ENCODE measurements at places on chromosomes 11 and 22.

- no peak for DNase-seq
These were observed 34.0 kb downstream of the PARVG start for GRCh38 chr22:44214764-44215163.

- DNase-seq = no peak
These were observed 6.4 kb upstream of the CCKBR start for GRCh38 chr11:6253197-6253596.

GRCh38 chr22:39503630-39504029, 1.5 kb downstream of the MIEF1 start:
- DNase-seq = no peak

DNA sequence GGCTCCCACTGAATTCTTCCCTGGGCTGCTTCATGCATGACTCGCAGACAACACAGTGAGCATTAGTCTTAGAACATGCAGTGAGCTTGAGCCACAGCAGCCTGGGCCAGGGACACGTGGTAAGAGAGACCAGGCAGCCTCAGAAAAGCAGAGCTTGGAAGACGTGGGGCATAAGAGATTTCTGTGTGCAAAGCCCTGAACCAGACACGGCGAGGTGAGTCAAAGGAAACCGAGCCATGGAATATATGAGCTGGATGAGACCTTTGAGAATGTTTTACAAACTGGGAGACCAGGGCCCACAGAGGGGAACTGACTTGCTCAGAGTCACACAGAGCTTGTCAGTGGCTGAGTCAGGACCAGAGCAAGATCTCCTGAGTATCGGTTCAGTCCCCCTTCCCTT, 8.5 kb upstream of the FXYD6 start:
- peak; percentile 71 for DNase-seq

- DNase-seq = no peak
These were observed 17.4 kb downstream of the HPS4 start for GRCh38 chr22:26466196-26466595.

DNA sequence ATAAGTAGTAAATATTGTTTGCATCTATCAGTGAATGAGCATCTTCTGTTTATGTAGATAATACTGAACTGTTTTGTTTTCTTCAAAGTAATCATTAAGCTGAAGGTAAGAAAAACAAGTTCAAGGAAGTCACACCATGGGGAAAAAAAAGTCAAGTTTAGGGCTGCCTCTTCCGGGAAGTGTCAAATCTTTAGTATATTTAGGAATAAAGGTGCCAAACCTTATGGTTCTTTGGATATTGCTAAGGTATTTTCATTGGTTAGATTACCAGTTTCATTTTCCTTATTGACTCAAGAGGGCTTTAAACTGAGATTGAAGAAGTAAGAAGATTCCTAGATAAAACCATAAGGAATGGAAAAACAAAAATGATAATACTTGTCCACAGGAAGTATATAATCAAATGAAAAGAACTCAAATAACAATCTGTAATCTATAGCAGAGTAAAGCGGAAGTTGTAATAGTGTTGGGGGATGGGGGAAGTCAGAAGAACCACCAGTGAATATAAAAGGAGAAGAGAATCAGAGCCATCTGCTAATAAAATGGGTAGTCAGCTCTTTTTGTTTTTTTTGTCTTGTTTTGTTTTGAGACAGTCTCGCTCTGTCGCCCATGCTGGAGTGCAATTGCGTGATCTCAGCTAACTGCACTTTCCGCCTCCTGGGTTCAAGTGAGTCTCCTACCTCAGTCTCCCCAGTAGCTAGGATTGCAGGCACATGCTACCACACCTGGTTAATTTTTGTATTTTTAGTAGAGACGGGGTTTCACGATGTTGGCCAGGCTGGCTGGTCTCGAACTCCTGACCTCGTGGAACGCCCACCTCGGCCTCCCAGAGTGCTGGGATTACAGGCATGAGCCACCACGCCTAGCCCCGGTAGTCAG, 2.3 kb downstream of the ATM start:
- peak; percentile 6 for DNase-seq

DNA sequence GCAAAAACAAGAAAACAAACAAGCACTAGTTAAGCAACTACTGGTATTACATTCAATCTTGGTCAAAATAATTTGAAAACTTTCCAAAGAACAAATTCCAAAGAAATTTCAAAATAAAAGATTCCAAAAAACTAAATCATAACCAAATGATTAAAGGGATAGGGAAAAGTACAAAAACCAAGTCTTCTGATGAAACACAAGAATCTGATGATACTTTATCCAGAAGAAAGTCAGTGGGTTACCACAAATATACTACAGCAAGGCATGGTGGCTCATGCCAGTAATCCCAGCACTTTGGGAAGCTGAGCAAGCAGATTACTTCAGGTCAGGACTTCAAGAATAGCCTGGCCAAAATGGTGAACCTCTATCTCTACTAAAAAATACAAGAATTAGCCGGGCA, 59.1 kb downstream of the NUP98 start:
- no peak for DNase-seq

- DNase-seq = peak; percentile 80
These were observed 38.3 kb upstream of the CREB3L1 start for GRCh38 chr11:46238967-46239800.

DNA sequence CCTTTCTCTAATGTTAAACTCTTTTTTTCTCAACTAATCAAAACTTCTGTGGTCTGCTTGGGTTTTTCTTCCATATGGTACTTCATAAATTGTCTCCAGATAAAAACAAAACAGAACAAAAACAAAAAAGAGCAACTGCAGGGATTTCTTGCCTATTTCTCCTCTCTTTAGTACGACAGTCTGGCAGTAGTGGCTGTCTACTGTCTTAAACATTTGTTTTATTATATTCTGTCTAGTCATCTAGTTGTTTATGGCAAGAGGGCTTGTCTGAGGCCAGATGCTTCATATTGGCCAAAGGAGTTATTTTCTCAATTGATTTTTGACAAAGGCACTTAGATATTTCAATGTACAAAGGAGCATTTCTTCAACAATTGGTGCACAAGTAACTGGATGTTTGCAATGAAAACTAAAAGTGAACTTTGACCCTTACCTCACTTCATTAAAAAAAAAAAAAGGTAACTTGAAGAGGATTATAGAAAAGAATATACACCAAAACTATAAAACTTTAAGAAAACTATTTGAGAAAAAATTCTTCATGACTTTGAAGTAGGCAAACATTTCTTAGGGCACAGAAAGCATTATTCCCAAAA, 404.2 kb downstream of the LUZP2 start:
- DNase-seq = no peak

- DNase-seq = no peak
These were observed 3.8 kb upstream of the OR5D14 start for GRCh38 chr11:55791606-55792005.

GRCh38 chr11:129267716-129268115, 75.6 kb upstream of the ARHGAP32 start:
- no peak for DNase-seq

GRCh38 chr11:12909879-12910278, 99.2 kb upstream of the RASSF10 start:
- no peak for DNase-seq

- DNase-seq = no peak
These were observed 966.3 kb downstream of the JRKL start for GRCh38 chr11:97356144-97356543.

DNA sequence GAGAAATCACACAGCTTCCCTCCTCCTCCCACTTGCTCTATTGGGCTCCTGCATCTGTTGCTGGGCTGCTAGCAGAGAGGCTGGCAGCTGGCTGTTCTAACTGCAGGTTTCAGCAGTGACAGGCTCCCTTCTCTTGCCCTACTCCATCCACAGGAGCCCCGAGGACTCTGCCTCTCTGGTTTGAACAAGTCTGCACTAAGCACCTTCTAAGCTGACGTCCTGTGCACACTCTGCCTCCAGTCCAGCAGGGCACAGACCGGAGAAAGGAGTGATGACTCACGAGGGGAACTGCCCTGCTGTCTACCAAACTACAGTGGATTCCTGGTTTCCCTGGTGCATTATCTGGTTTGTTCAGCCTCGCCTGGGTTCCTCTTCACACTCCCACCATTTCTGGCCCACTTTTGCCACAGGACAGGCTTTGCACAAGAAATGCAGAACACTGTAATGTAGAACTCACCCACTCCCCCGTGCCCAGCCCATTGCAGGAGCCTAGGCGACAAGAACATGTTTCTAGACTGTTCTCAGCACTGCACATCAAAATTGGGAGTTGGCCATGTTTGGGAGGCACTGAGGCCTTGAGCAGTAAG, 26.0 kb downstream of the IL10RA start:
- DNase-seq = peak; percentile 63

- DNase-seq = peak; percentile 48
These were observed 541.2 kb upstream of the API5 start for GRCh38 chr11:42770444-42771065.

GRCh38 chr11:46920755-46921154, 2.4 kb upstream of the LRP4 start:
- peak; percentile 99 for DNase-seq

DNA sequence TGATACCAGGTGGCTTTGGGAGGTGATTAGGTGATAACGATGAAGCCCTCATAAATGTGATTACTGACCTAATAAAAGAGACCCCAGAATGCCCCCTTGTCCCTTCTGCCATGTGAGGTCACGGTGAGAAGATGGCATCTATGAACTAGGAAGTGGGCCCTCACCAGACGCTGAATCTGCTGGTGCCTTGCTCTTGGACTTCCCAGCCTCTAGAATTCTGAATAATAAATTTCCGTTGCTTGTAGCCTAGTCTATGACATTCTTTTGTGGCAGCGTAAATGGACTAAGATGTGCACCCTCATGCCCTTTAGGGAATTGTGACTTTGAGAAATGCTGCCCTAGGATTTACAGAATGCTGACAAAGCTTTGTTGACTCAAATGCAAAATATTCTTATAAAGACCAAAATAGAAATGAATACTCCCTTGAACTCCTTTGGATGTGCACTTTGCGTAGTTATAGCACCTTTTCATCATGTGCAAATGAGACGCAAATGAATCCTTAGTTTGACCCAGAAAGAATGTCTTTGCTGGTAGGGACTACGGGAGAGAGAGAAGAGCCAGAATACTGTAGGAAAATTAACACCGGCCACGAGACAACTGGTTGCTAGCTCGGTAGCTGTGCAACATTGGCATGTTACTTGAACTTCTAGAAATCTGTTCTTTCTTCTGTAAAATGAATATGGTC, 24.8 kb upstream of the EHF start:
- no peak for DNase-seq

GRCh38 chr22:25174888-25175411, 24.7 kb upstream of the CRYBB3 start:
- DNase-seq = no peak

- DNase-seq = no peak
These were observed 184.3 kb downstream of the IGLL1 start for GRCh38 chr22:23395530-23396361.

DNA sequence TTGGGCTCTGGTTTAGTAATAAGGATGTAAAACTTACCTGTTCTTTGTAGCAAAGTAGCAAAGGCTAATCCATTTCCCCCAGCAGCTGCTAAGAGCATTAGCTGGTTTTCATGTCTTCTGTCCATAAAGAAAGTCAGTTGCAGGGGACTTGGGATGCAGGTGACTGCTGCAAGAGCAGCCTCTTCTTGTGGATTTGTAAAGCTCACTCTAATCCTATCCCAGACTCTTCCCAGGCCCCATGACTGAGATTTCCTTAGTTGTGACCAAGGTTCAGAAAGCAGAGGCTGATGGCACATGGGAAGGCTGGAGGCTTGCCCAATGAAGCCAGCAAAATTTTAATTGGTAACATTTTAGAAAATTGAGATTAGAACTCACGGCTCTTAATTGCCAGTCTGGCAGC, 94.4 kb upstream of the HORMAD2 start:
- DNase-seq = no peak

DNA sequence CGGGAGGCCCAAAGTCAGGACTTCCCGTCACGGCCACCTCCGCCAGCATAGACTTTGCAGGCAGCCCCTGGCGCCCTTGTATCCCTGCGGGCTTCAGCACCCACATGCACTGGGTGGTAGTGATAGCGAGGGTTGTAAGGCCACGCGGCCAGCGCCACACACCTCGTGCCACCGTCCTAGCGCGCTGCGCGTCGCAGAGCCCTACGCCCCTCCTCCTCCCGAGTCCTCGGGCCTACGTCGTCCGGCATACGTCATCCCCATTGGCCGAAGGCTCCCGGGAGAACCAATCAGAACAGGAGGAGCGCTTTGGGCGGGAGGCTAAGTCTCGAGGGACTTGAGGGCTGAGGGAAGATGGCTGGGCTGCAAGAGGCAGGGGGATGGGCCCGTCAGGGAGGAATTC, 1.3 kb upstream of the BTBD18 start:
- no peak for DNase-seq

- DNase-seq = no peak
These were observed 14.0 kb downstream of the MMP3 start for GRCh38 chr11:102829316-102830000.

DNA sequence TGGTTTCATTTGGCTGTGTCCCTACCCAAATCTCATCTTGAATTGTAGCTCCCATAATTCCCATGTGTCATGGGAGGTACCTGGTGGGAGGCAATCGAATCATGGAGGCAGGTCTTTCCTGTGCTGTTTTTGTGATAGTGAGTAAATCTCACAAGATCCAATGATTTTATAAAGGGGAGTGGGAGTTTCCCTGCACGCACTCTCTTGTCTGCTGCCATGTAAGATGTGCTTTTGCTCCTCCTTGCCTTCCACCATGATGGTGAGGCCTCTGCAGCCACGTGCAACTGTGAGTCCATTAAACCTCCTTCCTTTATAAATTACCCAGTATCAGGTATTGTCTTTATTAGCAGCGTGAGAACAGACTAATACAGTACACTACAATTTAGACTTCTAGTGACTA, 67.5 kb upstream of the LINC01488 start:
- DNase-seq = no peak

DNA sequence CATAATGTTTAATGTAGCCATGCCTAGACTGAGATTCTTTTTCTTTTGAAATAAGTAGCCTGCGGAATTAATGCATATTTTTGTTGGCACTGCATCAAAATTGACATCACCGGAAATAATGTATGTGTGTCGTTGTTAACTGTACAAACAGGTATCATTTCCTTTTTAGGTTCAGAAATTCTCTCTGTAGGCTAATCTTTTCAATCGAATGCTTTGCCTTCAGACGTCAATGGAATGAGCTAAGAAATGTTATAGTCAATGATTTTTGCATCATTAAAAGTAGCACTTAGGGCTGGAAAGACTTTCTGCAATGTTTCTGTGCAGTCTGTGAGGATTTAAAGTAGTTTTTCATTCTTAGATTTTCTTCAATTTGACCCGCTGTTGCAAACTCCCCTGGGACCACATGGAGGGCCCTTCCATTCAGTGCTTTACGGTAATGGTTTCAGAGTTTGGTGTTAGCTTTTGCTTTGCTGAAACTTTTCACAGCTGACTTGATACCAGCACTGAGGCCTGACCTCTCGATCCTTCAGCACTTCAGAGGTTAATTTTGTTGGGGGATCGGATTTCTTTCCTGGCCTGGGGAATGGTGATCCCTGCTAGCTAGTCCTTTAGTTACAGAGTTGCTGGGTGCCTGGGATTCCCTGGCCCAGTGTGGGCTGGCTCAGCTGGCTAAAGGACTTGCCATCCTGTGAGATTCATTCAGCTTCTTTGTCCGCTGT, 137.8 kb downstream of the DBX1 start:
- peak; percentile 55 for DNase-seq

- DNase-seq = no peak
These were observed 7.0 kb upstream of the P2RY2 start for GRCh38 chr11:73210916-73211667.

GRCh38 chr11:35836205-35836604, 107.7 kb upstream of the LDLRAD3 start:
- DNase-seq = no peak

All from kidney tubule cell (primary cell).